Activated CD4-positive, alpha-beta T cell treated with anti-CD3 and anti-CD28 coated beads, Interleukin-2, amount 10 ng/mL, durations not matched to agents 7 days and 5 days (primary cell): ENCODE measurements at places on chromosomes 1 and 21. TPM values are rescaled to one million over a fixed set of nuclear protein-coding genes. Genes with fewer than 3 reads are reported as not detected.

Gene TCHH
- total RNA-seq, result 0.05 TPM

DNA sequence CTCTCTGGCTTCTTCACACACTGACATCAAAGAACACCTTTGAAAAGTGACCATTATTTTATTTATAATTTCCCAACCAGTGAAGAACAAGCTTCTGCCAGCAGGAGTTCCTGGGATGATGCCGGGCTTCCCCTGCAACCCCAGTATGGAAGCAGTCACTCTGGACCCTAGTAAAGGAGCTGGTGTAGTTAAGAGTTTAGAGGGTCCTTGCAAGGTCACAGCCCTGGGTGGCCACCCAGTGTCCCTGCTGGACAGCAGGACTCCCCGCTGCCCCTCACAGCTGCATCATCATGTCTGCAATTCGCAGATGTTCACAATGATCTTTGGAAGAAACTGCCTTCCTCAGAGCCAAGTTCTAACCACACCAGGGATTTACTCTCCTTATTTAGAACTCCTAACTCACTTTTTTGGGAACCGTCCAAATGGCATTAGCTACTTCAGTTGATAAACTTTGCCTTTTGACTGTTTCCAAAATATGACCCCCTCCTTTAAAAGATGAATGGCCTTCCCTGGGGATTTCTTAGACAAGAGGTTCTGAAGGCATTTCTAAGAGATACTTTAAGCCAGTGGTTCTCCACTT, 90.6 kb downstream of the HIVEP3 start:
- H3K4me1 ChIP-seq, result no peaks in the 10 kb centered on the region
- no peak overlapping the region for H3K27ac ChIP-seq
- H3K4me3 ChIP-seq, result no peak overlapping the region
- H3K36me3 ChIP-seq, result no peaks in the 10 kb centered on the region
- DNase-seq, result no peak

- H3K4me1 ChIP-seq, result peaks cover 30% of the 10 kb centered on the region
- H3K36me3 ChIP-seq, result no peaks in the 10 kb centered on the region
- H3K4me3 ChIP-seq, result no peak overlapping the region
- no peak for DNase-seq
- H3K27ac ChIP-seq, result no peak overlapping the region
Measured at GRCh38 chr1:200893411-200893901, 1.2 kb upstream of the INAVA start.

- no peak overlapping the region for H3K27ac ChIP-seq
- H3K4me1 ChIP-seq, result peaks cover 33% of the 10 kb centered on the region
- H3K36me3 ChIP-seq, result no peaks in the 10 kb centered on the region
- H3K27me3 ChIP-seq, result peaks cover 31% of the 10 kb centered on the region
- DNase-seq, result no peak
- H3K4me3 ChIP-seq, result no peak overlapping the region
Measured at GRCh38 chr1:202199040-202199889, 5.7 kb downstream of the LGR6 start.

DNA sequence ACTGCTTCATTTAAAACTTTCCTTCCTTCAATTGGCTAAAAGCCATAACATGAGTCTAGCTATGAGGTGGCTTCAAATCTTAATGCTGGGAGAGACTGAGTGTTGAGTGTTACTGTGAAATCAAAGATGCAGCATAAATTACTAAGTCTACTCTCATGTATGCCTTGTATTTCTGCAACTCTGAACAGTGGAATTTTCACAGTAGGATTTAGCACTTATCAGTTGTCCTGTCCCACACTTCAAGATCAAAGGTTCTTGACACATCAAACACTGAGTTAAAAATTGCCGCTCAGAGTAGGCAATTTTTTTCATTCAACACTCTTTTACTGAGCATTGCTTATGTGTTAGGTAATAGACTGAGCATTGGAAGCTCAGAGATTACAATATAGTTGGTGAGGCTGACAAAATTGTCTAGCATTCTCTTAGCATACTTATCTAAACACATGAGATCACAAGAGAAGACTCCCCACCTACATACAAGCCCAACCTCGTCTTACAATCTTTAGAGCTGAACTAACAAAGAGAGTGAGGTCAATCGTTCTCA, 56.4 kb upstream of the ADORA3 start:
- no peak overlapping the region for H3K4me3 ChIP-seq
- DNase-seq, result no peak
- H3K27ac ChIP-seq, result no peak overlapping the region
- H3K27me3 ChIP-seq, result peaks cover 4% of the 10 kb centered on the region
- H3K36me3 ChIP-seq, result no peaks in the 10 kb centered on the region

GRCh38 chr1:234980645-234981396, 147.8 kb downstream of the TOMM20 start:
- no peaks in the 10 kb centered on the region for H3K27me3 ChIP-seq
- peaks cover 6% of the 10 kb centered on the region for H3K36me3 ChIP-seq
- peak; percentile 64 for DNase-seq
- H3K27ac ChIP-seq, result peak overlapping the region; percentile 87

- H3K36me3 ChIP-seq, result peaks cover 43% of the 10 kb centered on the region
- H3K27ac ChIP-seq, result peak overlapping the region; percentile 99
- H3K27me3 ChIP-seq, result peaks cover 3% of the 10 kb centered on the region
- H3K4me3 ChIP-seq, result peak overlapping the region; percentile 91
Measured at GRCh38 chr1:62437273-62437940, 558 bp downstream of the USP1 start.

DNA sequence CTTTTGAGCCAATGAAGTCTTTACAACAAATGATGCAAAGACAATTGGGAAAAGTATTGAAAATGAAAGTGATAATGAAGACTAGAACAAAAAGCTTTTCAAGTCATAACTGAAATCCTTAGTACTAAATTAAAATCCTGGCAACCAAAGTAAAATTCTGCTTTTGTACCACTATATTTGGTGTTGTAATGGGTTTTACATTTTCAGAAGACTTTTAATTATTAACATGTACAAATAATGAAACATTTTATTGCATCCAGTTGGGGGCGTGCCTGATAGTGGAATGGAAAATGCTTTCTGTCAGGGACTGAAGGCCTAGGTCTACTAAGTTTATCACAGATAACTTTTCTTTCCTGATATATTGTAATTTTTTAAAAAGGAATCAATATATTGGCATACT, 89.4 kb downstream of the SDCCAG8 start:
- H3K27ac ChIP-seq, result no peak overlapping the region
- no peaks in the 10 kb centered on the region for H3K27me3 ChIP-seq
- peaks cover 13% of the 10 kb centered on the region for H3K4me1 ChIP-seq
- H3K36me3 ChIP-seq, result peaks cover 12% of the 10 kb centered on the region
- H3K4me3 ChIP-seq, result no peak overlapping the region

DNA sequence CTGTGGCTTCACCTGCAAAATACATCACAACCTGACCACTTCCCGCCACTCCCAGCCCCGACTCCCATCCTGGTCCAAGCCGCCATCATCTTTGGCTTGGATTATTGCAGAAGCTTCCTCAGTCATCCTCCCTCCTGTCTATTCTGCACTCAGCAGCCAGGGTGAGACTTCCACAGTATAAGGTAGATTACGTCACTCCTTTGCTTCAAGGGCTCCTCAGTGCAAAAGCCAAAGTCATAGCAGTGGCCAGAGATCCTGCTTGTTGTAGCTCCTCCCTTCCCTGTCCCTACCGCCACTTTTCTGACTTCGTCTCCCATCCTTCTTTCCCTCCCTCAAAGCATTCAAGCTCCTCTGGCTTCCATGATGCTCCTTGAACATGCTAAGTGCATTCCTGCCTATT, 152.8 kb downstream of the GRIK3 start:
- no peak overlapping the region for H3K27ac ChIP-seq
- H3K36me3 ChIP-seq, result no peaks in the 10 kb centered on the region
- H3K4me3 ChIP-seq, result no peak overlapping the region
- H3K27me3 ChIP-seq, result peaks cover 3% of the 10 kb centered on the region
- H3K4me1 ChIP-seq, result no peaks in the 10 kb centered on the region
- peak; percentile 2 for DNase-seq

- H3K4me3 ChIP-seq, result no peak overlapping the region
- H3K27me3 ChIP-seq, result no peaks in the 10 kb centered on the region
- H3K4me1 ChIP-seq, result peaks cover 1% of the 10 kb centered on the region
- DNase-seq, result no peak
Measured at GRCh38 chr1:91162613-91163012, 140.8 kb upstream of the ZNF644 start.

- H3K4me1 ChIP-seq, result no peaks in the 10 kb centered on the region
- no peak overlapping the region for H3K27ac ChIP-seq
- no peak overlapping the region for H3K4me3 ChIP-seq
- H3K36me3 ChIP-seq, result no peaks in the 10 kb centered on the region
- DNase-seq, result no peak
Measured at GRCh38 chr21:32844076-32844475, 72.5 kb upstream of the PAXBP1 start.

- H3K27ac ChIP-seq, result no peak overlapping the region
- H3K4me3 ChIP-seq, result no peak overlapping the region
- H3K4me1 ChIP-seq, result no peaks in the 10 kb centered on the region
Measured at GRCh38 chr1:164515711-164516331, 43.2 kb upstream of the PBX1 start.

DNA sequence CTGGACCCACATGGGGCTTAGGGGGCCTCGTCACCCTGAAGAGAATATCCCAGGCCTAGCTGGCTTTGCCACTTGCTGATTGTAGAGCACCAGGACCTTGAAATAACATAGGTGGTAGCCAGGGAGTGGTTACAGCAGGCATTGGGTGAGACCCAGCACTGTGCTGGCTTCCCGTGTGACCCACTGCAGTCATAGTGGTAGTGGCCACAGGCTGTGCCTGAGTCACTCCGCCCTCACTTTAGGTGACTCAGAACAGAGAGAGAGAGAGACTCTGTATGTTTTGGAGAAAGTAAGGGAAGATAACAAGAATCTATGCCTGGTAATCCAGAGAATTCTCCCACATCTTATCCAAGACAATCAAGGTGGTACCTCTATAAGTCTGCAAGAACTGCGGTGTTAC, 98.7 kb upstream of the LHX8 start:
- no peak overlapping the region for H3K4me3 ChIP-seq
- DNase-seq, result no peak
- H3K27ac ChIP-seq, result no peak overlapping the region
- H3K36me3 ChIP-seq, result no peaks in the 10 kb centered on the region
- no peaks in the 10 kb centered on the region for H3K27me3 ChIP-seq
- no peaks in the 10 kb centered on the region for H3K4me1 ChIP-seq

DNA sequence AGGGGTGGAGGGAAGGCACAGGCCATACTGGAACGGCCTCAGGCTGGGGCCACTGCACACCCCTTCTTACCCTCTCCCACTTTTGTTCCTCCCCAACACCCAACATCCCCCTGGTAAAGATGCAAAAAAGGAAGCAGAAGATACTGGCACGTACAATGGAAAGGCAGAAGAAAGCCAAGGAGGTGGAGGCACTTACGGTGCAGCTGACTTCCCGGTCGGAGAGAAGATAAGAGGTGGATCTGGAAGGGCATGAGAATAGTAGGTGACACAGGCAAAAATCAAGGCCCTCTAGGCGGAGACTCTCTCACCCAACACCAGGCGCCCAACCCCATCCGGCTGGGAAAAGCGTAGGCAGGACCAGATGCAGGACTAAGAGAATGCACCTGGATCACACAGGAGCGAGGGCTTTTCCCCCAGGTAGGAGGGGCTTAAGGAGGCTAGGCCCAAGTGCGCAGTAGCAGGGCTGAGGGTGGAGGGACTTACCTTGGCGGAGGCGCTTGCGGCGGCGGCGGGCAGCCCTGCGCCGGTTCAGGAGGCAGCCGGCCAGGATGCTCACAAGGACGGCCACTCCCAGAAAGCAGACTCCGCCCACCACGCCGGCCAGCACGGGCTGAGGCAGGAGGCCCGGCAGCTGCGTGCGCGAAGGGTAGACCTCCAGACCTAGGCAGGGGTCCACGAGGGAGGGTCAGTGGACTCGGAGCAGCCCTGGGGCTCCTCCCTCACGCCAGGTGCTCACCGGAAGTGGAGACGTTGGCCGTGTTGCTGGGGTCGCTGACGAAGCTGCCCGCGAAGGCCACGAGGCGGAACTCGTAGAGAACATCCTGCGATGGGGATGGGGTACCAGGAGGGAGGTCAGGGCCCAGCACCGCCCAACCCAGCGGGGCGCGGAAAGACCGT, 4.1 kb upstream of the TAGLN2 start:
- H3K4me3 ChIP-seq, result no peak overlapping the region
- peaks cover 13% of the 10 kb centered on the region for H3K4me1 ChIP-seq
- DNase-seq, result no peak
- no peaks in the 10 kb centered on the region for H3K27me3 ChIP-seq
- peaks cover 2% of the 10 kb centered on the region for H3K36me3 ChIP-seq

GRCh38 chr1:38489844-38490270, 369.7 kb downstream of the RRAGC start:
- peaks cover 28% of the 10 kb centered on the region for H3K27me3 ChIP-seq
- no peaks in the 10 kb centered on the region for H3K36me3 ChIP-seq
- DNase-seq, result peak; percentile 29
- H3K27ac ChIP-seq, result peak overlapping the region; percentile 21
- H3K4me1 ChIP-seq, result no peaks in the 10 kb centered on the region

- H3K27me3 ChIP-seq, result peaks cover 11% of the 10 kb centered on the region
- H3K4me1 ChIP-seq, result peaks cover 27% of the 10 kb centered on the region
- no peak for DNase-seq
- no peak overlapping the region for H3K27ac ChIP-seq
- no peak overlapping the region for H3K4me3 ChIP-seq
Measured at GRCh38 chr1:31503570-31503969, 72.7 kb upstream of the TINAGL1 start.
